Neural crest cell (in vitro differentiated cells): ENCODE measurements at places on chromosomes 12 and 14.

GRCh38 chr14:104541905-104542465, 37.6 kb upstream of the C14orf180 start:
- DNase-seq = no peak

DNA sequence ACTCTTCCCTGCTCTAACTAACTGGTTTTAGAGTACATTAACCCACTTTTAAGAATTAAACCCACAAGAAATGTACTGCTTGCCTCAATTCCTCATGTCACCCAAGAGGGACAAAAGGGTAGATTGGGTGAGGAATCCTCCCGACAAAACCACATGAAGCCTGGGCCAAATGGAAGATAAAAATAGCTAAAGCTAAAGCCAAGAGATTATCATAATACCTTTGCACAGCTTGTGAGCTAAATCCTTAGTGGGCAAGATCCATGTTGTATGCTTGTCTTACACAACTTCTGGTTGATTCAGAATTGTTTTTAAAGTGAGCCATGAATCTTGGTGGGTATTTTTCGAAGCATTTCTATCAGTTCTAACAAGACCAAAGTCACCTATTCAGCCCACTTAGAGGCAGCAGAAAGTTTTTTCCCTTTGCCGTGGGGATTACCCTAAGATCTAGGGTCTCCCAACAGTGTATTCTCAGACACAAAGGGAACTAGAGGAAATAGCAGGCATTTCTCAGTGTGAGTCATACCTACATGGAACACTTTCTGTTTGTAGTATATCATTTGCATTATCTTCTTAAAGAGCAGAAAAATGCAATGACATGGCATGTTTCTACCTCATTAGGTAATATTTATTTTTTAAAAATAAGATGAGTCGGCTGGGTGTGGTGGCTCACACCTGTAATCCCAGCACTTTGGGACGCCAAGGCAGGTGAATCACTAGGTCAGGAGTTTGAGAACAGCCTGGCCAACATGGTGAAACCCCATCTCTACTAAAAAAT, 616.6 kb downstream of the KCNH5 start:
- no peak for DNase-seq

DNA sequence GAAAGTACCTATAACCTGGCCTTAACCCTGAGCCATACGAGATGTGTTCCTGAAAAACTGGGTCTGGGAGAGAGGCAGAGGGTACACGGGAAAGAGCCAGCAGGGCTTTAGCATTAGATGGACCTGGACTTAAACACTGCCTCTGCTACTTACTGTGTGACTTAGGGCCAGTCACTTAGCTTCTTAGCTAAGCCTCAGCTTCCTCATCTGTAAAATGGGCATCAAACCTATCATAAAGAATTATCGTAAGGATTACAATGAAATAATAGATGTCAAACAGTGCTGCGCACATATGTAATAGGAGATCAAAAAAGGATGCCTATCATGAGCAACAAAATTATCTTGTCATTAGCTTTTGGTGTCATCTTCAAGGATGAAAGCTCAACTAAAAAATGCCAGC, 23.6 kb downstream of the ANAPC5 start:
- no peak for DNase-seq

- no peak for DNase-seq
These were observed 3.1 kb upstream of the AP4S1 start for GRCh38 chr14:31022386-31022785.

GRCh38 chr12:115998119-115998633, 279.3 kb downstream of the MED13L start:
- DNase-seq = no peak

GRCh38 chr12:79441534-79441933, 249.2 kb downstream of the PAWR start:
- no peak for DNase-seq

- DNase-seq = no peak
These were observed 19.7 kb downstream of the PLEKHG3 start for GRCh38 chr14:64723691-64724577.

- no peak for DNase-seq
These were observed 590.5 kb upstream of the LRFN5 start for GRCh38 chr14:41016213-41016612.

DNA sequence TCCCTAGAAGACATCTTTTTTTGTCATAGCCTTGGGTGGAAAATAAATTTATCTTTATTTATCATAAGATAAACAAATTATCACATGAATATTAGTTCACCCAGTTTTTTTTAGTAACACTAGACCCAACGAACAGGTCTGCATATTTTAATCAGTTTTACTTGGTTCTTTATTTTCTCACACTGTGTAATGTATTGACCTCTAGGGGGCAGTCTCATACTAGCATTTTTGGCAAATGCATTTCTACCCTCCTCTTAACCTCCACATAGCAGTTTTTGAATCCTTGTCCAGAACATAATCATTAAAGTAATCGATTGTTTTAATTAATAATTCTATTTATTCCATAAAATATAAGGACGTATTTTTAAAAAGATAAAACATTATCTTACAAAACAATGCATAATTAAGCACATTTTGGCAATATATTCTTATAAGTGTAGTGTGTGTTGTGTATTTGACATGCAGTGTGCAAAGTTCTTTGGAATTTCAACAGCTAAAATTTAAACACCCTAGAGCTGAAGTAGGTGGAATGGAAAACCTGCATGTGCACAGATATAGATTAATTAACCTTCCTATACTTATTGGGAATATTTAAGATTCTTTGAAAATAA, 31.6 kb upstream of the PTPRQ start:
- no peak for DNase-seq

DNA sequence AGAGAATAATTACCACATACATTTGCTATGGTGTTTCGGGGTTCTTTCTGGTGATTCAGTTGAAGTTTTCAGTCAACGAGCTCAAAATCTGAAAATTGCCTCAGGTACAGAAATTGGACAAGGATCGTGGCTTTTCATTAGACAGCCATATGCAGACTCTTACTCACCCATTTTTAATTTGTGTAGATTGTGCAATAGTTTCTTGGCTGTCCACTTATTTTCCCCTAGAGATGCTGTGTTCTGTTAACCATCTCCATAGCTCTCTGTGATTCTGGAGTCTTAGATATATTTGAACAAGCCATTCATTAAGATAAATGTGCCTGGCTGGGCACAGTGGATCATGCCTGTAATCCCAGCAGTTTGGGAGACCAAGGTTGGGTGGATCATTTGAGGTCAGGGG, 497.1 kb upstream of the RPL10L start:
- DNase-seq = no peak

GRCh38 chr12:24256684-24257083, 307.2 kb upstream of the SOX5 start:
- DNase-seq = no peak

- no peak for DNase-seq
These were observed 7.5 kb downstream of the SLC17A8 start for GRCh38 chr12:100364324-100364723.

GRCh38 chr12:62196146-62196545, 64.1 kb upstream of the USP15 start:
- no peak for DNase-seq

DNA sequence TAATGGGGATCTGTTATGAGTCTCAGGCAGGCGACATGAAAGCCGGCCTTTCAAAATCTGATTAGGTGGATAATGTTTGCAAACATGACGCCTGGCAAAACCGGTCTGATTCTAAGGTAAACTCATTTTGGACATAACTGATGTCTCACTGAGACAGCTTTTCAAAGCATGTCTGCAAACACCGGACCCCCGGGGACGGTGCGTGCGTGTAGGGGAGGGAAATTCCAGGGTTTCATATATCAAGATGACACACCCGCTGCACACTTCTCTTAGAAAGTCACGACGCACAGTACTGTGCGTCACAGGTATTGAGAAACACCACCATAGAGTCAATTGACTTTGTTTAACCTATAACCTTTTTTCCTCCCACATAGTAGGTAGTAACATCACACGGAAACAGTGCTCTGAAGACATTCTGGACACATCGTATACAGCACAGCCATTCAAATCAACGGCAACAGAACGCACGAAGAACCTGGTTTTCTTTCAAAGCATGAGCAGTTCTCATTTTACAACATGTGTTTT, 43.9 kb upstream of the TESC start:
- no peak for DNase-seq

DNA sequence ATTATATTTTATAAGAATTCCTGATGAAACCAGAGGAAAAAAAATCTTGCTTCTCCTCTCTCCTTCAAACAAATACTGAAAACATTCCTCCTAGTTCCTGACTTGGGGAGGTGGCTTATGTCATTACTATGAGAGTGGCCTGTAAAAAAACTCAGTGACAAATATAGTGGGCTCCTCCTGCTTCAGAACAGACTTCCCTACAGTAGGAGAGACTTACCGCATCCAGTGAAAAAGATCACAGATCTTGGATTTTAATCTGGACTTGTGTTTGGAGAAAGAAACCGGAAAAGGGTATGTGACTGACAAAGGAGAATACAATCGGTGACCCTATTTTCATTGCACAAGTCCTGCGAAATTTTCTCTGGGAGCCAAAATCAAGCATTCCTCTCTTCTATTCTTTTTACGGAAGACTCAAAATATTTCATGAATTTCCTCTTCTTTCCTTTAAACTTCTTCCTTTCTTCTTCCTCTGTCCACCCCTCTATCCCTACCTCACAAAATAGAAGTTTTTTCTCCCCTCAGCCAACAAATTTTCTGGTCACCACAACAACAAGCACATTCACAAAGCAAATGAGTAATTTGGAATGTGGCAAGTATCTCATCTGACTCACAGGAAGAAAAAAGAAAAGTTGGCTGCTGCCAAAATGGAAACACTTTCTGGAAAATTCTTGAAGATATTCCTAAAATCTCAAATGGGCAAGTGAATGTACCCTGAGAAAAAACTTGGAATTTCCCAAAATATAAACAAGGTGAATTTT, 185.1 kb upstream of the CDKN3 start:
- DNase-seq = no peak

GRCh38 chr12:4388662-4389061, 9.2 kb upstream of the FGF23 start:
- no peak for DNase-seq

DNA sequence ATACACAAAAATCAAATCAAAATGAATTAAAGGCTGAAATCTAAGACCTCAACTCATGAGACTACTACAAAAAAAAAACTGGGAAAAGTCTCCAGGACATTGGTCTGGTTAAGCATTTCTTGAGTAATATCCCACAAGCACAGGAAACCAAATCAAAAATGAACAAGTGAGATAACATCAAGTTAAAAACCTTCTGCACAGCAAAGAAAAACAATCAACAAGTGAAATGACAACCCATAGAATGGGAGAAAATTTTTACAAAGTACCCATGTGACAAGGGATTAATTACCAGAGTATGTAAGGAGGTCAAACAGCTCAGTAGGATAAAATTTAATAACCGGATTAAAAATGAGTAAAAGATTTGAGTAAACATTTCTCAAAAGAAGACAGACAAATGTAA, 338.7 kb downstream of the SLC16A7 start:
- no peak for DNase-seq

- no peak for DNase-seq
These were observed 20.6 kb downstream of the JAG2 start for GRCh38 chr14:105147671-105148603.

- DNase-seq = no peak
These were observed 335.2 kb downstream of the DPF3 start for GRCh38 chr14:72558721-72559120.

GRCh38 chr14:72052356-72052755, 120.1 kb downstream of the RGS6 start:
- no peak for DNase-seq

DNA sequence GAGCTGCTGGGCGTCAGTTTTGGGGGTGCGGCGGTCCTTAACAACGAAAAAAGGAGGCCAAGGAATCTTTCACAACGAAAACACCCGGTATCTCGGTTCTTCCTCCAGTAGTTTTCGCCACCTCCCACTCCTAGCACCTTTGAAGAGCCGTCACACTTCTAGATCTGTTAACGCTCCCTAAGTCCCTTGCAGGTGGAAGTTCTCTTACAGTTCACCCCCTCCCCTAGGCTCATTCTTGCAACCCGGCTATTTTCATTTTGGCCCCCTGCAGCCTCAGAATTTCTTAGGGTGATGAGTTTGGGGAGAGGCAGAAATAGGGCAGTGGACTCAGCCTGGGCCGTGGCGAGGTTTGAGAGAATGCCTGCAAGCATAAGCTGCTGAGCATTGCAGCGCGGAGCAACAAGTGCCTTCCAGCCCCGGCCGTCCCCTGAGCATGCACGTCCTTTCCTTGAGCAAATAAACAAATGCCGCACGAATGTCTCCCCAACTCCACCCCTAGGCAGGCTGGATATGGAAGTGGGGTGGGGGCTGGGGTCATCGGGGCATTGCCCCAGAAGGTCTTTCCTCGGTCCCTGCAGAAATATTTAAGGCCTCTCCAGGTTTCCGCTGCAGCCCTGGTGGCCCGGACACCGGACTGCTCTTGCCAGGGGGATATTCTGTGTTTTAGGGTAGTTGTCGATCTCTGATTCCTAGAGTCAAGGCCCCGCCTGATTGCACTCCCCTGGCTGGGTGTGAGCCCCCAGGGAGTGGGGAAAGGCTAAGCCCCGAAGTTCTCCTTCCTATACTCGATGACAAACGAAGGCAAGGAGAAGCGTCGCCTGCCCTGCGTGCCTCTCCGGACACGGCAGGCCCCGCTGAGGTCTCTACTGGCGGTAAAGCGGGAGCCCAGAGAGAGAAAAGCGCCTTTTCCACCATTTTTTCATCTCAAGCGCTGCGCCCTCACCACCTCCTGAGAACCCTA, 1.6 kb downstream of the RFX4 start:
- peak; percentile 25 for DNase-seq

DNA sequence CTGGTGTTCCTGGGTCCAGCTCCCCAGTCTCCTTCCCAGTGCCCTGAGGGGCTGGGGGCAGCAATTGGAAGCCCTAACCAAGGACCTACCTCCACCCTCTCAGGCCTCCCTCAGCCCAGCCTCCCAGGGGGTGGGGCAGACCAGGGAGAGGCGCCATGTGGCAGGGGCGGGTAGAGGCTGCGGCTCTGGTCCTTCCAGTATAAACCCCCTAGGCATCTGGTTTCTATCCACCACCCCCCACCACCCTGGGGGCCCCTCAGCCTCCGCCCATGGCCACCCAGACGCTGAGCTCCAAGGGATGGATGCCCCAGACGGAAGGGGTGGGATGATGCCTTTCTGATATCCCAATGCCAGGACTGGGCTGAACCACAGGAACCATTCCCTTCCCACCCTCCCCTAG, 2.8 kb upstream of the SP7 start:
- no peak for DNase-seq

- no peak for DNase-seq
These were observed 10.5 kb upstream of the WNT5B start for GRCh38 chr12:1618489-1618888.

DNA sequence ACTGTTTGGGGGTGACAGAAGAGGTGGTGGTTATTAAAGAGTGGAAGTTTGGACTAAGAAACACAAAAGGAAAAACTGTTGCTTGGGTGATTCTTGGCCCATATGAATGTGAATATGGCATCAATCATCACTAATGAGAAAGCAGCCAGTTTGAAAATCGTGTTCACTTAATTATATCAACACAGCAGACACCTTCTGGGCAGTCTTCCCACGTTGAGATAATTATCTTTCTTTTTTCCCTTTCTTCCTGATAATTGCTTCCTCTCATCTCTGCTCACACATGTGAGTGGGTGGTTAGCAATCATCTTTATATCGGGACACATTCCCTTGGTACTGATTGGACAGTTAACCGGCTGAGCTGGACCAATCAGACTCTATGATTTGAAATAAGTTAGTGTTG, 539.7 kb downstream of the AACS start:
- DNase-seq = no peak
